8988T (cell line): ENCODE measurements at places on chromosomes 16 and 17.
A peak's percentile ranks its signal among the peaks of the same experiment; 100 is the strongest.

DNA sequence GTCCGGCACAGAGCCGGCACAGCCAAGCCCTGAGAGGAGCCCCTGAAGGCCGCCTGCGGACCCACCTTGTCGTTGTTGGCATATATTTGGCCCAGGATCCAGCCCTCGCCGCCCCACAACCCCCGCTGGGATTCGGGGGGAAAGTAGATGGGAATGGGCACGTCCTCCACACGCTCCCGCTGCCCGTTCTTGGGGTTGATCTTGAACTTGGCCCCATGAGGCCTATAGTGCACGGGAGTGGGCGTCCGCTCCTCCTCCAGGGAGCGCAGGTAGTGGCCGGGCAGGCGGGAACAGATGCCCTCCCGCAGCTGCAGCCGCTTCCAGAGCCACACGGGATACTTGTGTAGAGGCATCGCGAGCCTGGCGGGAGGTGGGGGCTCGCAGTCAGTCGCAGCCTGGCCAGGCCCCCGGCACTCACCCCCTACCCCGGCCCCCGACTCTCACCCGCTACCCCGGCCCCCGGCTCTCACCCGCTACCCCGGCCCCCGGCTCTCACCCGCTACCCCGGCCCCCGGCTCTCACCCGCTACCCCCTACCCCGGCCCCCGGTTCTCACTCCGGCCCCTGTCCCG lies 387 bp downstream of the MRPL28 start:
- no peak for DNase-seq

DNA sequence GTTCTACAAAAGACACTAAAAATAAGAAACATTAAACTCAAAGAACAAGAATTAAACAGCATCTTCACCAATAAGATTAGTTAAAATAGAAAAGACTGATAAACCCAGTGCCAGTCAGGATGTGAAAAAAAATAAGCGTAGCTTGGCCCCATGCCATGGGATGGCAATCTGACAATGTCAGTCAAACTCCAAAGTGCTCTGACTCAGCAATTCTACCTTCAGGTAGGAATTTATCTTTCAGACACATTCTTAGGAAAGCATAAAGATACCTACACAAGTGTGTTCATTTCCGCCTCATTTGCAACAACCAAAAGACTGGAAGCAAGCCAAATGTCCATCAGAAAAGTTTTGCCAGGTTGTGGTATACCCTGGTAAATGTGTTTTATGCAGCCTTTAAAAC lies 9.1 kb upstream of the MPO start:
- DNase-seq = no peak

DNA sequence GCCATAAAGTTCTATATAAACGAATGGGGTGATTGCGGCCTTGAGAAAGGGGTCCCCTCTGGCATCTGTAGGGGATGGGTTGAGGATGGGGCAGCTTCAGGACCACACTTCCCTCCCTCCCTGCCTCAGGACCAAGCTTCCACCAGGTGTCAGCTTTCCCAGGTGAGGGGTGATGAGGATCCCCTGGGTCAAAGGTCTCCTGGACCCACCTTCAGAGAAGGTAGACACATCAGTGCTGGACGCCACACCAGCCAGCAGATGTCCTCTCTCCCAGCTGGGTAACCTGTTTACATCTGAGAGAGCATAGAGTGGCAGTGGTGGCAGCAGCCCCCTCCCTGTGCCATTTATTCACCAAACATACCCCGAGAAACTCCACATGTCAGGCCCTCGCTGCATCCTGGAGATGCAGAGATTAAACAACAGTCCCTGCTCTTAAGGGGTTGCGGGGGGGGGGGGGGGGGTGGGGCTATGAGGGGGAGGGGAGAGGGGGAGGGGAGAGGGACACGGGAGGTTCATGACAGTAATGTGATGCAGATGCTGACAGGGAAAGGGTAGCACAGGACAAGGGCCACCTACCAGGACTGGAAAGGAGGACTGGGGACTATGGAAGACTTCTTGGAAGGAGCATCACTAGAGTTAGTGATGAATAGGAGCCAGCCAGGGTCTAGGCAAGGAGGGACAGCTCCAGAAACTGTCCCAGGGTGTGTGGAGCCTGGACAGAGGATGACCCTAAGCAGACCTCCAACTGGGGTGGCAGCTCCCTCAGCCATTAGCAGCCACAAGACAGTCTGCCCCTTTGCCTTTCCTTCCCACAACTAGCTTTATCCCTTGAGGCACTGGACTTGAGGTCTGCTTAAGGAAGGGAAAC lies 5.0 kb downstream of the PROCA1 start:
- peak; percentile 41 for DNase-seq

GRCh38 chr17:16430650-16431049 lies 15.3 kb downstream of the TRPV2 start:
- DNase-seq = no peak

- DNase-seq = no peak
These were observed 40.9 kb downstream of the ADAMTS18 start for GRCh38 chr16:77393955-77394354.

DNA sequence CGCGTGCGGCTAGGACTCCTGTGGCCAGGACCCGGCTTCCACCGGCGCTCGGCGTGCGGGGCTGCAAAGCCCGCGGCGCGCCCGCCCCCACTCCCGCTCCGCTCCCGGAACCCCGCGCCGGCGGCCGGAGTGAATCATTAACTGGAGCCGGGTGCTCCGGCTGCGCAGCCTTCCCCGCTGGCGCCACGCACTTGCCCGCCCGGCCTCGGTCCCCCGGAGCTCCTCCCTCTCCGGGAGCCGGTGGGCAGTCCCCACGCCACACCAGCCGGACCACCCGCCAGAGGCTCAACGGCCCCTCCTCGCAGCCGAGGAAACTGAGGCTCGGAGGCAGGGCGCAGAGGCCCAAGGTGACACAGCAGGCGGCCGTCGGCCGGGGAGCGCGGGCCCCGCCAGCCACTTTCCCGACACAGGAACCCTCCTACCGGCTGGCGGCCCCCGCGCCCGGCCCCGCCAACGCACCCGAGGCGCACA lies 580 bp downstream of the BCAR1 start:
- no peak for DNase-seq

DNA sequence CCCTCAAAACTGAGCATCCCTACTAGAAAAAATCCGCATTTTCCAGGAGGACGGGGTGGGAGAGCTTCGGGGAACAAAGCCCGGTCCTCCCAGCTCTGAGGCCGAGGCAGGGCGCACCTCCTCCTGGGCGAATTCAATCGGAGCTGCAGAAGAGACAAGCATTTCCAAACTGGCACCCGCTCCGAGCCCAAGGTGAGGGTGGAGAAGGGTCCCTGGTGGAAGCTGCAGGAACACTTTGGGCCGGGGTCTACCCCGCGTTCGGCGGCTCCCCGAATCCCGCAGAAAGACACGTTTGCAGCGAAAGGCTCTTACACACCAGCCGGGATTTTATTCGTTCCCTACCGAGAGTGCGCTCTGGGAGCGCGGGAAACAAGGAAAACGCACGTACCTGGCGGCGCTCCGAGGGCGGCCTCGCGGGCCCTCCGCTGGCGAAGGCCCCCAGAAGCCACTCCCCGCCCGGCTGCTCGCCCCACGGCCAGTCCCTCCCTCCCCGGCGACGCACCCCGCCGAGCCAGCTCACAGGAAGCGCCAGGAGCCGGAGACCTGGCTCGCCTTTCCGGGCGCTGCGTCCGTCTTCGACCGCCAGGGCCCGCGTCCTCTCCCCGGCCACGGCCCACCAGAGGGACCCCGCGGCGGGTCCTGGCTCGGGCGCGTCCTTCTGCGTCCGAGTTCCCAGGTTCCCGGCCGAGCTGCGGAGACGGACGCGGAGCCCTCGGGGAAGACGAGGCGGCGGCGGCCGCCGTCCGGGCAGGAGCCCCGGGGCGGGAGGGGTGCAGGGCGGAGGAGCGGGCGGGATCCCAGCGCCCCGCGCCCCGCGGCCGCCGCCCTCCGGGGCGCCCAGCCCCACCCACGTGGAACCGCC lies 49.8 kb upstream of the BAHCC1 start:
- peak; percentile 90 for DNase-seq

- DNase-seq = no peak
These were observed 4.0 kb upstream of the RAB11FIP4 start for GRCh38 chr17:31387438-31387837.

GRCh38 chr17:38608648-38609047 lies 2.9 kb upstream of the SRCIN1 start:
- DNase-seq = no peak

- DNase-seq = no peak
These were observed 27.0 kb downstream of the ARHGAP17 start for GRCh38 chr16:24988129-24988518.

DNA sequence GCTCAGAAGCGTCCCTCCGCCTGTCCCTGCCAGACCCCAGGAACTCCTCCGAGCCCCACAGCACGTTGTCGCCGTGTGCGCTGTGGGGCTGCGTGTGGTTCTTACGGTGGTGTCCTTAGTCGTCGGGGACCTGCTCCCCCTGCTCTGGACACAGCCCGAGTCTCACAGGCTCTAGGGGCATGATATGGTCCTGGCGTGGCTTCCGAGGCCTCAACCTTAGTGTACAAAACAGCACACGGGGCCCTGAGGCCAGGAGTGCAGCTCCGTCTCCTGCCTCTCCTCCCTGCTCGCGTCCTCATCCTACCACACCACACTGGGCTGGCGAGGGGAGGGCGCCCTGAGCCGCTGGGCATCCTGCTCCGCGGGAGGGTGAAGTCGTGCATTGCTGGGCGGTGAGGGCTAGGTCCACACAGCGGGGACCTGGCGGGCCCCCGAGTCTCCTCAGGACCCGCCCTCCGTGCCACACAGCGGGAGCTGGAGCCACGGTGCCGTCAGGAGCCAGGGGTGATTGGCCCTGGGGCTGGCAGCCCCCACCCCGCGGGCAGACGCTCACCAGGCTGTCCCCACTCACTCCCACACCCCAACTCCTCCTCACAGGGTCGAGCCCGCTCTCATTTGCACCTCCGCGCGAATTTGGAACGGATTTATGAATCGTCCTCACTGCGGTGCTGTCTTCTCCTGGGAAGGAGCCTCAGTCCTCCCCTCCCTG lies 1.2 kb upstream of the MAFG start:
- DNase-seq = no peak

GRCh38 chr17:82494236-82495055 lies 25.1 kb upstream of the FOXK2 start:
- peak; percentile 83 for DNase-seq

- no peak for DNase-seq
These were observed 63.5 kb downstream of the SPACA3 start for GRCh38 chr17:33055171-33055611.

DNA sequence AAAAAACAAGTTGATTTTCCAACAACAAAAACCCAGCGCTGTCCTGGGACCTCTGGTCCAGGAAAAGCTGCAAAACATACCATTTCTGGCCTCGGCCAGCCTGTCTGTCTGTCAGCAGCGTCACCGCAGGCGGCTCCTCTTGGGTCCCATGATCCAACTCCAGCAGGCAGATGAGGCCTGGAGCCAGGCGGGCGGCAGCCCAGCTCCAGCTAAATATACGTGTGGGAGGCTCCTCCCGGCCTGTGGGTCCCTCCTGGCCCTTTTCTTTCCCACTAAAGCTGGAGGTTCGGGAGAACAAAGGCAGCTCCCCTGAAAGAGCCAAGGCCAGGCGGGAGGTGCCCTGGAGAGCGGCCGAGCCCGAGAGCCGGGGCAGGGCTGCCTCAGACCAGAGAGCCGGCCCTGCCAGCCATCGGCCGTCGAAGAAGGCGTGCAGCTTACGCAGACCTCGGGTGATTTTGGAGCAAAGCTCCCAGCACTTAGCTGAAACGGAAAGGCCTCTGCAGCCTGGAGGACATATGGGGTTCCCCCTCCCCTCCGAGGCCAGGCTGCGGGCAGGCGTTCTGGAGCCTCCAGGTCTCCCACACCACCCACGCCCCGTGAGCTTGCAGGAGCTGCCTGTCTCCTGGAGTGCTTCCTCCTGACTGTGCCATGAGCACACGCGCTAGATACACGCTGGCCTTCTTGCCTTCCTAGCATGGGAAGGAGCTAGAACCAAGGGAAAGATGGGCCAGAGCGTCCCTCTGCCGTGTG lies 19.9 kb upstream of the JPH3 start:
- DNase-seq = no peak

DNA sequence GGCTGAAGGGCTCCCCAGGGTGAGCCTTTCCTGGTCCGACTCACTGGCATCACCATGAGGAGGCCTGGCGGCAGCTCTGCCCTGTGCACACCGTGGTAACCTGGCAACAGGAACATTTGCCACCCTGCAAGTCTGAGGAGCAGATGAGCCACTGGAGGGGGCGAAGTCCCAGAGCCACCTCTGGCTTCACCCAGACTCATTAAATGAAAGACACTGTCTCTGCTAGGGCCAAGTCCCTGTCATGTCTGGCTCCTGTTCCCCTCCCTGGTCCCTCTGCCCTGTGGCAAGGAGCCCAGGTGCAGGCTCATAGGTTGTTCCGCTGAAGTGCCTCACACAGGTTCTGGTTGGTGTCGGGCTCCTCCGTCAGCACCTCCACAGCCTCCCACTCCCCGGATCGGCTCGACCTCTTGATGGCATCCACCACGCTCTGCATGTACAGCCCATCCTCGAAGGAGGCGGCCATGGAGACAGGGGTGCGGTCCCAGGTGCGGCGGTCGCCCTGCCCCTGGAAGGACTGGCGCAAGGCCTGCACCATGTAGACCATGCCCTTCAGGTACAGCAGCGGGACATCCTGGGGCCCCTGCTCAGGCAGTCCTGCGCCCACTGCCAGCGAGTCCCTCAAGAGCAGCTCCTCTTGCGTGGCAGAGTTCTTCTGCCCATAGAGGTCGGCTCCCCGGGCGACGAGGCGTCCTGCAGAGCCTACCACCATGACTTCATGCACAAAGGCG lies 8.4 kb downstream of the C16orf86 start:
- DNase-seq = no peak

GRCh38 chr17:14923981-14924380 lies 341.1 kb downstream of the PMP22 start:
- no peak for DNase-seq

- no peak for DNase-seq
These were observed 47.9 kb downstream of the SNX29 start for GRCh38 chr16:12024429-12024828.

DNA sequence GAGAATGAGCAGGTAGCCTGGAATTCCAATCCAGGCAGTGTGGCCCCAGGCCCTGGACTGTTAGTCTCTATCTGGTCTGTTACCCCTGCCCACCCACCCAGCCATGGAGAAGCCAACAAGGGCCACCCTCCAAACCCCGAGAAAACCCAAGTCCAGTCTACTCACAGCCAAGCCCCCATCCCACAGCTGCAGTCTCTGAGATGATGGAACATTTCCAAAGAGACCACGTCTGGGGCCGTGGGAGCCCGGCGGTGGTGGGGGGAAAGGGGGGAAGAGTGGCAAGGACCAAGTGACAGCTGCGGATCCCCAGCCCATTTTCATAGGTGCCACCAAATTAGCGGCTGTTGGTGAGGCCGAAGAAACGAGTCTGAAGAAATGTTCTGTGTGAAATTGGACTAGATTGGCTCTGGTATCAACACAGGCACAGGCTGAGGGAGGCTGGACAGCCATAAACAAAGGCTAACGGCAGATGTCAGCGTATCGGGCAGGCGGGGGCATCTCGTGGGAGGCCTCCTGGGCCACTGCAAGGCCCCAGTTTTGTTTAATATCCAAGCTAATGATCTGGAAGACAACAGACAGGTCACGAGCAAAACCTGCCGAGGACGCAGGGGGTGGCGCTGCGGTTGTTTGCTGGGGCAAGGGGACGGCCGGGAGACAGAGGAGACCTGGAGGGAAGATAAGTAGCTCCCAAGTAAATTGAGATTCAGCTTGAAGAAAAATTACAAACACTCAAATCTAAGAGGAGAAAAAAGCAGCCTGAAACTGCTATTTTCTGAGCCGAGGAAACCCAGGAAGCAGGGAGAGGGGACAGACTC lies 53.4 kb downstream of the RBFOX3 start:
- DNase-seq = no peak
